Bronchial epithelial cell (primary cell): ENCODE measurements at places on chromosomes 4 and X. TPM values are rescaled to one million over a fixed set of nuclear protein-coding genes. Genes with fewer than 3 reads are reported as not detected.

DNA sequence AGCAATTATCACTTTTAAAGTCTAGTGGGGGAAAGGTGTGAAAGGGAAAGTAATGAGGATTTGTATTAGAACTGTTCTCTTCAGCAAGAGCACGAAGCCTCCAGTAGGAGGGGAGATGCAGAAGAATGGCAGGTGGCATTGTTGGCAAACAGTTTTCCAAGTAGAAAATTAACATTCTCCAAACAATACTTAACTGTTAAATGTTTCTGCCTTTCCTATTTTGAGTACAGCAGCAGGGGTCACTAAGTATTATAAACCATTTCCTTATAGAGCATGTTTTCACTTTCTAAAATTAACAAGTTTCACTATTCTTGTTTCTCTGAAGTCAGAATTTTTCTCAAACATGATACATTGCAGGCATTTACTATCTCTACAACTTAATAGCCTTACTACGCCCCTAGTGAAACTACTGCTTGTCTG, 58.7 kb downstream of the LEF1 start:
- DNase-seq = no peak

DNA sequence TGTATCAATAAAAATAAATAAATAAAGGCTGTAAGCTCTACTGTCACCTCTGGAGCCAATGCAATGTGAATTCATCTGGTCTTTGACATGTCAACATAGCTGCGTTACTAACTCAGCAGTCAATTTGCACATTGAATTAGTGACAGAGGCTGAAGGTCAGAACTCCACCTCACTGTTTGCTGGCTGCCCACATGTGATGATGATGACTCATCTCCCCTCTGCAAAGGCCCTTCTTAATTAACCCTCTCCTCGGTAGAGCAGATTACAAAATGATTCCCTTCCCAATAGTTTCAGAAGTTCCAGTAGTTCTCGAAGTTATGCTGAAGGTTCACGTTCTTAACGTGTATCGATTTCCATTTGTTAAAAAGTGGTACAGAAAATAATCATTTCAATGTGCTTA, 1626.0 kb upstream of the TENM3 start:
- DNase-seq = no peak

GRCh38 chr4:2688697-2689096, 67.4 kb downstream of the TNIP2 start:
- no peak for DNase-seq

DNA sequence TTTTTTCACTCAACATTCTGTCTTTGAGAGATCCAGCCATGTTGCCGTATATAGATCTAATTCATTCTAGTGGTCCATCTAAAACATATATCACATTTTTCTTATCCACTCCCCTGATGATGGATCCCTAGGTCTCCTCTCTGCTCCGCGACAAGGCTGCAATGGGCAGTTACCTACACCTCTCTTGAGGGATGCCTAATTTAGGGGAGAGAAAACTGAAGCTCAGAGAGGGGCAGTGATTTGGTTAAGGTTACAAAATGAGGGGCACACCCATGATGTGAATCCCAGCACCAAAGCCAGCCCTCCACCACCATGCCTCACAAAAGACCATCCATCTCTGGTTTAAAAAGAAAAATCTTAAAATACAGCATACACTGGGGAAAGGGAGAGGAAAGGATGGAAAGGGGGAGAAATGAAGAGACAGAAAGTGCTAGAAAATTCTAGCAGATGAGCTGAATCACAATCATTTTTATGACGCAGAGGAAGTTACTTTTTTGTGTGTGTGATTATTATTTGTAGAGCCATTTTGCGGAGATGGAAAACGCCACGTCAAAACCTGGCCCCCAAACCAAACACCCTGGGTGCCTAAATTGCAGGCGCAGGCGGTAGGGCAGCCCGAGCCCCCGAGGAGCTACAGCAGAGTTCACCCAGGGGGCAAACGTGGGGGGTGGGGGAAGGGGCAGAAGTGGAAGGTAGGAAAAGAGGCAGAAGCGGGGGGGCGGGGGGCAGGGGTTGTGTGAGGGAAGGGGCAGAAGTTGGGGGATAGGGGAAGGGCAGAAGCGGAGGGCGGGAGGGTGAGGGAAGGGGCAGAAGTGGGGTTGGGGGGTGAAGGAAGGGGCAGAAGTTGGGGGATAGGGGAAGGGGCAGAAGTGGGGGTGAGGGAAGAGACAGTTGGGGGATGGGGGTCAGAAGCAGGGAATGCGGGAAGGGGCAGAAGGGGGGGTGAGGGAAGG, 1.3 kb upstream of the TSPYL2 start:
- no peak for DNase-seq

GRCh38 chr4:94527556-94528233, 76.0 kb downstream of the PDLIM5 start:
- DNase-seq = peak; percentile 52

- DNase-seq = peak; percentile 45
Observed at GRCh38 chr4:120132935-120133334, 66.3 kb upstream of the MAD2L1 start.

- no peak for DNase-seq
Observed at GRCh38 chrX:135009057-135009610, 13.2 kb downstream of the RTL8B start.

GRCh38 chr4:99878604-99879003, 15.6 kb downstream of the LAMTOR3 start:
- DNase-seq = no peak

- no peak for DNase-seq
Observed at GRCh38 chrX:69036674-69037573, 128.3 kb downstream of the PJA1 start.

DNA sequence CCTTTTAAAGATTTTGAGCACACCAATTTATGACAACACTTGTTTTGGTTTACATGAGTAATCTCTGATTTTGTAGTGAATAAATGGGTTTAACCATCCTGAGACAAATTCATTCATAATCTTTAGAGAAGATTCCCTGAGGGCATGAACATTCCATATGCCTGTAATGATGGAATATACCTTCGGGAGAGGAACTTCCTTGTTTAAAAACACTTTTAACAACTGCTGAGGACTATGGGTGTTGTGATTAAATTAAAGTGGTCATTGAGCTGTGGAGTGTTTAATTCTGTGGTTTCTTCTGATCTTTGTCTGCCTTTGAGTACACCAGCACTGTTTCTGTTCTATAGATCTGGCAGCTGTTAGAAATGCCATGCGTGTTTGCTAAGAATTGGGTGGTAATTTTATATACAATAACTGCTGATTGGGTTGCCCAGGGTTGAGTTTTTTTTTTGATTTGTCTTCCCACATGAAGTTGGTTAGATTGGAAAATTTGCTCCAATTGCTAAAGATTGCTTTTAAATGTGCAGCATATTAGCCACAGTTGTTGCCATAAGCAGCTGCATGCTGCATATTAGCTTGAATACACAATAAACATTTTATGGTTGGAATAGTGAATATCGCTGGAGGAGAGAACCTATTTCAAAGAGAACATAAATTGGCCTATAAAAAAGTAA, 86.8 kb downstream of the DCLK2 start:
- peak; percentile 35 for DNase-seq

DNA sequence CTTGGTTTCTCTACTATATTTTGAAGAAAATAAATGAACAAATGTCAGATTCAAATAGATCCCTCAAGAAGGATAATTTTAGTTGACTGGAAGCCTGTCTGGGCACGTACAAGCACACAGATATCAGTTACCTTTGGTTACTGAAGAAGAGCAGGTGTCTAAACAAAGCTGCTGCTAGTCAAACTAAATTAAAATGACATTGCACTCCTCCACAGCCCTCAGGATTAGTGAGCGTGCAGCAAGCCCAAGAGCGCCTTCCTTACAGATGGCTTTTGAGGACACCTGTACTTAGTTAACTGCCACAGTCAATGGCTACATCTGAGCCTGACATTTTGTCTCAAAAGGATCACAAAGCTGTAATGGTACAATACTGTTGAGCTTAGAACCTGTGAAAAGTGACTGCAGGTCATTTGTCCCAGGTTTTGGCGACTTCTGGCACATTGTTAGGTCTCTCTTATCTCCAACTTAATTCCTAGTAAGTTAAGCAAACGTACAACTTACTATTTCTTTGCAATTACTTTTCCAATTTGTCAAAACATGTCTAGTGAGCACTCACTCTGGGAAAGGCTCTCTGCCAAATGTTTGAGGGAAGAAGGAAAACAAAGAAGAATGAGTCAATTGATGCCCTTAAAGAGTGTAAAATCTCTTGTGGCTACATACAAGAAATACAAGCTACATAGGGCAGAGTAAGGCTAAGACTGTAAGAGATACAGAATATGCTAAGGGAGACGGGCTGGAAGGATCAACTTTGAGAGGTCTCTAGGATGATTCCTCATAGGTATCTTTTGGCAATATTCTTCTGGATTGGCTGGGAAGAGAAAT, 25.6 kb upstream of the DAPP1 start:
- peak; percentile 94 for DNase-seq

DNA sequence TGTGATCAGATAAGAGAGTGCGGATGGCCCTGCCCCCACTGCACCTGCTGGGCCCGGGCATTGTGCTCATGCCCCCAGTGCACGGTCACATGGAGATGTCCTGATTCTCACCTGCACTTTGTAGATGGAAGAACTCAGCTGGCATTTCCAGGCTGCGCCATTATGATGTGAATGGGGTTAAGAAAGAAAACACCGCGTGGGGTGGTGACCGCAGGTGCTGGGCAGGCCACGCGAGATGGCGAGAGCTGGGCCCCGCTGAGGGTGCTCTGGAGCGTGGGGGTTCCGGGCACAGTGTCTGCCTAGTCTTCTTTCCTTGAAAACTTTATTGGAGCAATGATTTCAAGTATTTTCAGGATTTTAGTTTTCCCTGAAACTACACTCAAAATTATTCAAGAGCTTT, 17.8 kb upstream of the HGFAC start:
- no peak for DNase-seq

DNA sequence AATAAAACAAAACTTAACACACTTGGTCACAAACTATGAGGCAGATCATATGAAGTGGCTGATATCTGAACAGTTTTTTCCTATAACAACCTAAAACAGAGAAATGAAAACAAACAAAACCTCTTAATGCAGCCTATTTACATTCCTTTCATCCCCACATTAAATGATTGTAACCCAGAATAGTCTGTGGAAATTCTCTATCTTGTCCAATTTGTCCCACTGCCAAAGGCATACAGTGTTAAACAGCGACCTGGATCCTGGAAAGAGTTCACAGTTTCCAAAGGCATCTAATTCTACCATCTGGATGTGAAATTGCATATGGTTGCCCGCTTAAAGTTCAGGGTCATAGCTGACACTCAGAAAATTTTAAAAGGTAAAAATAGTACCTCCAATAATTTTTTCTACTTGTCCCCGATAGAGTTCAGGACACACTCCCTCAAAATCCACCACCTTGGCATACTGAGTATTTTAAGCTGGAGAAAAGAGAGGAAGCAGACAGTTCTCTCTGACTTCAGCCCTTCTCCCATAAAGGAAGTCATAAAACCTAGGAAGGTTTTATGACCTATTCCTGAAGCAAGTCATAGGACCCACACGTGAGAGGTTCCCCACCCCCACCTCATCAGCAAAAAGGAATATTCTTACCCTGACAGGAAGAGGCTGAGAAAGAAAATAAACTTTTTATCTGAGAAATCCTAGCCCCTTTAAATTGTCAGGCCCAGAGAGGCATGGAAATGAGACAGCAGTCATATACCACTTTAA, 270.2 kb downstream of the PAPSS1 start:
- no peak for DNase-seq

GRCh38 chrX:75229774-75230173, 44.1 kb upstream of the UPRT start:
- DNase-seq = no peak

- DNase-seq = no peak
Observed at GRCh38 chr4:102527695-102528283, 26.6 kb downstream of the NFKB1 start.

DNA sequence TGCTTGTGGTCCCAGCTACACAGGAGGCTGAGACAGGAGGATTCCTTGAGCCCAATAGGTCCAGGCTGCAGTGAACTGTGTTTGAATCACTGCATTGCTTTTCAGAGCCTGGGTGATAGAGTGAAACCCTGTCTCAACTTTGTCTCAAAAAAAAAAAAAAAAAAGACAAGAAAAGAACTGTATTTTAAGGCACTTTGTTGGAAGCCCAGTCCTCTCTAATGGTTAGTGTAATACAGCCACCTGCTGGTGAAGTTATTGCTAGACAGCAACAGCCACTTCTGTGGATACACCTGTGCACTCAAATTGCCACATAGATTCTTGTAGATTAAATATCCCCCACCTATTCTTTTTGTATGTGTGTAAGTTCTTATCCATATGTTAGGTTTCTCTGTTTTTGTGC, 10.1 kb upstream of the FGG start:
- DNase-seq = peak; percentile 51

DNA sequence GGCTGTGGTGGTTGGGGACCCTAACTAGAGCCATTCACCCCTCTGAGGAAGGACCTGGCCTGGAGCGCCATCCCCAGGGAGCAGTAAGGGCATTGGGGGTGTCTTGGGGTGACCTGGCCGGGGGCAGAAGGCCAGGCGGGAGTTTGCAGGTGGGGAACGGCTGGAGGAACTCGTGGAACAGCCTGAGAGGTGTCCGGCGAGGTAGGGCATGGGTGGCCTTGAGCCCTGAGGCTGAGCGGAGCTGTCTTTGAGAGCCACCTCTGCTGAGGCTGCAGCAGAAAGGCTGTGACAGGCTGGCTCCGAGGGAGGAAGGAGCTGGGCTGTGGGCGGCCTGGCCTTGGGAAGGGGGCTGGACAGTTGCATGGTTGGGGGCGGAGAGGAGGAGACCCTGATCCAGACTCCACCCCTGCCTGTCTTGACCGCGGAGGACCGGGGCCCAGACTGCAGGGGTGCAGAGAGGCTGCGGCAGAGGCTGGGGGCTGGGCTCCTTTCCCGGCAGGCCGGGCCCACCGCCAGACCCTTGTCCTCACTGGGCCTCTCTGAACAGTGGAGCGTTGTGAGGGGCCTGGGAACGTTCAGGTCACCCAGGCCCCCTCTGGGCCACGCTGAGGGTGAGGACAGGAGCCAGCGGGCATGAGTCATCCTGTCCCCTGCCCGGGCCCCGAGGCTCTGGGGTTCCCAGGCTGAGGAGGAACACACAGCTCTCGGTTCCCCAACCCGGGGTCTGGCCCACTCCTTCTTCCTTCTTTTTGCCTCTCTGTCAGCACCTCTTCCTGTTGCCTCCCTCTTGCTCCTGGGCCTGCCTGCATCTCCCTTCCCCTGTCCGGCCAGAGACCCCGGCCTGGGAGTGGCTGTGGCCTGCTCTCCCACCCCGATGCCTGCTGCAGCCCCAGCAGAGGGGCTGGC, 8.1 kb downstream of the SH3BP2 start:
- no peak for DNase-seq

DNA sequence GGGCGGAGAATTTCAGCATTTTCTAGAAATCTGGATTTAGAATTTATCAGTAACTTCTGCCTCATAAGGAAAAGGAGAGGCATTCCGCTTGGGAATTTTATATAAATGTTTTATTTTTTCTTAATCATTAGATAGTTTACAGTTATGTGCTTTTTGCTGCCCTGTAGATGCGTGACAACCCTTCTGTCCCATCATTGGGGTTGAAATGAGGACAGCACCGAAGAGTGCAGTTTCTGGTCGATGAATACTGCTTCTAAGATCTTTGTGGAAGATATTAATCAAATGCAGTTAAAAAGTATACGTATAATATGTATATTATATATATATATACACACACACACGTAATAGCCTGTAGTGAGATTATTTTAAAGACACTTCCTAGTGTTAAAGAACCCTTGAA, 1.5 kb downstream of the RBPJ start:
- DNase-seq = no peak

GRCh38 chrX:1249101-1249887, 19.3 kb upstream of the CSF2RA start:
- peak; percentile 6 for DNase-seq

The ERAS gene
- total RNA-seq = not detected in 2 replicates

The LDB2 gene
- not detected in 2 replicates for total RNA-seq

The GABRQ gene
- under 0.01 and 0.13 TPM in 2 replicates for total RNA-seq

The FGF5 gene
- 0.51 and 1.3 TPM in 2 replicates for total RNA-seq

The TMEM156 gene
- 2.0 and 3.4 TPM in 2 replicates for total RNA-seq

The ACE2 gene
- total RNA-seq = 1.2 TPM in 1 of 2 replicates, not detected in the other

The SYTL5 gene
- total RNA-seq = 1.3 and 10.2 TPM in 2 replicates

The CSAG2 gene
- not detected in 2 replicates for total RNA-seq

The TREX2 gene
- 2.3 and 5.5 TPM in 2 replicates for total RNA-seq
